ENCODE measurements at places on chromosomes 3 and 15.
A peak's percentile ranks its signal among the peaks of the same experiment; 100 is the strongest.

DNA sequence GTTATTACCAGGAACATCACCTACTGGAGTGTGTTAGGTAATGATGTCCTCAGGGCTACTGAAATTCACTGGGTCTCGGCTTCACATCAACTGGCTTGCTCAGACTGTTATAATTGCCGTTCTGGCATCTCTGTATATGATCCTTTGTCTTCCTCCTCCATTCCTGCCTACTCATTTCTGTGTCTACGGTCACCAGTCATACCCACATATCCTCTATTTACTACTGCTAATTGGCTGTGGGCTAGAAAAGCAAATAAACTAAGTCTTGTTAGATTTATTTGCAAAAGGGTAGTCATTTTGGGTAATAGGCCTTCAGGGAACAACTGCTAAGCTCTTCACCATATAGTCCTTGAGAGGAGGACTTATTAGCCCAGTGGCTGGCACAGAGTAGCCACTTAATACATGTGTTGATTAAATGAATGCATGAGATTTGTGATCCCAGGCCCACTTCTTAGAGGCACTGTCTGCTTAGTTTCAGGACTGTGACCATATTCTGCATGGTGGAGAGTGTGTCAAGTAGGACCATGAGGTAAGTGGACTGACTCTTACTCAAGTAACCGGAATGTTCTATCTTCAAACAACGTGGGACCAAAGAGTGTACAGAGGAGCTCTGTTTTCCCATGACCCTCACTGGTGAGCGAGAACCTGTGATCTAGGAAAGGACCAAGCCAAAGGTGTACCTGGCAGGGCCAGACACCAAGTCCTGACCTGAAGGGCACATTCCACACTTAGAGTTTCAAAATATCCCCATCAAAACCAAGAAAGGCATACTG, 13.2 kb downstream of the ZDHHC3 start:
- H3K27ac ChIP-seq: no peak overlapping the region
- no peaks in the 10 kb centered on the region for H3K36me3 ChIP-seq
- no peak overlapping the region for H3K4me3 ChIP-seq
- no peak for DNase-seq
- H3K27me3 ChIP-seq: no peaks in the 10 kb centered on the region

GRCh38 chr3:147157631-147158030, 248.7 kb downstream of the ZIC4 start:
- no peak overlapping the region for H3K4me3 ChIP-seq
- H3K36me3 ChIP-seq: no peaks in the 10 kb centered on the region
- DNase-seq: no peak
- no peaks in the 10 kb centered on the region for H3K27me3 ChIP-seq
- H3K27ac ChIP-seq: no peak overlapping the region
- no peaks in the 10 kb centered on the region for H3K4me1 ChIP-seq

GRCh38 chr3:113659101-113659541, 37.3 kb downstream of the USF3 start:
- DNase-seq: no peak
- no peaks in the 10 kb centered on the region for H3K4me1 ChIP-seq
- no peak overlapping the region for H3K4me3 ChIP-seq
- peaks cover 45% of the 10 kb centered on the region for H3K36me3 ChIP-seq

DNA sequence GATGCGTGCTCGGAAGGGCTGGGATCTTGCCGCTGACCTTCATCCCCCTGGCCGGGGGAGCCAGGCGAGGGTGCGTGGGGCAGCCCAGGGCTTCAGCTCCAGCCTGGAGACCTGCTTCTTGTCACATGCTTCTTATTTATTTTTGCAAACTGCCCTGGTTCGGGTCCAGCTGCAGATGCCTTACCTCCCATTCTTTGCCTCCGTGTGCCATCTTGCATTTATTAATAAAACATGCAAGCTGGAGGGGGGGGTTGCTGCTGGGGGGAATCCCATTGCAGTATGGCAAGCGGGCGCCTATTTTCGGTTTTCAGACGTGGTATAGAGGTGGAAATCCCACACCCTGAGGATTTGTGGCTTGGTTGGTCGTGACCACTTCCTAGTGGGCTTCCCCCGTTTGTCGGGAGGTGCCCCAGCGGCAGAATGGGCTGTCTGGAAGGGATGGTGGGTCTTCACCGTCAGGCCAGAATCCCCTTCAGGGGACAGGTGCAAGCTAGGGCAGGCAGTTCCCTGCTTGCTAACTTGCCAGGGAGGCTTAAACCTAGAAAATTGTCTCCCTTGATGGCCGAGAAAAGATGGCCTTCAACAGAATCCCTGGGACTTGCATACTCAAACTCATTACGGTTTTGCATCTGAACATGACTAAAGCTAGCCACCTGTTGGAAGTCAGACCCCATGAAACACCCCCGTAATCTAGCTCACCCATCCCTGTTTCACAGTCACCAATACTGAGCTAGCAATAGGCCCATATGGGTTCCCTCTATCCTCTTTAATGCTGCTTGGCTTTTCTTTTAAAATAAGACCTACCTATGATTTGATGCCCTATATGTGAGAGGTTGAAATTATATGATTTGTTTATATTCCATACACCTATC, 569 bp downstream of the TMEM266 start:
- no peak for DNase-seq
- H3K36me3 ChIP-seq: no peaks in the 10 kb centered on the region
- H3K27ac ChIP-seq: no peak overlapping the region
- peak overlapping the region; percentile 44 for H3K4me3 ChIP-seq
- peaks cover 9% of the 10 kb centered on the region for H3K4me1 ChIP-seq

- no peaks in the 10 kb centered on the region for H3K27me3 ChIP-seq
- no peak for DNase-seq
- no peak overlapping the region for H3K4me3 ChIP-seq
- H3K36me3 ChIP-seq: no peaks in the 10 kb centered on the region
- H3K4me1 ChIP-seq: no peaks in the 10 kb centered on the region
- no peak overlapping the region for H3K27ac ChIP-seq
Measured at GRCh38 chr15:72933976-72934375, 118.3 kb upstream of the NEO1 start.

- H3K4me1 ChIP-seq: no peaks in the 10 kb centered on the region
- H3K27me3 ChIP-seq: no peaks in the 10 kb centered on the region
- H3K4me3 ChIP-seq: no peak overlapping the region
- DNase-seq: no peak
Measured at GRCh38 chr3:169268286-169268776, 395.2 kb downstream of the MECOM start.

DNA sequence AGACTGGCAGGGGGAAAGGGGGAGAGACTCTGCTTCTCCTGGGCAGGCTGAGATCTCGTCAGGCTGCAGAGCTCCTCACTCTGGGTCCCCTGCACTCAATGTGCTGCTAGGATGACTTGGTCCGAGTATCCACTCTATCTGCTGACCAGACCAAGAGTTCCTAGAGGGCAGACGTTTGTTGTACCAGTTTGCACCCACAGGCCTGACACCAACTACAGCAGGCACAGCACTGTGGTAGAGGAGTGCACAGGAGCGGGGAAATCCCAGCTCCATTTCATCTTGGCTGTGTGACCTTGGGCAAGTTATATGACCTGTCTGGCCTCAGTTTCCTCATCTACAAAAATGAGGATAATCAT, 29.0 kb downstream of the CCDC12 start:
- no peaks in the 10 kb centered on the region for H3K27me3 ChIP-seq
- H3K36me3 ChIP-seq: peaks cover 4% of the 10 kb centered on the region
- DNase-seq: no peak
- H3K27ac ChIP-seq: peak overlapping the region; percentile 28
- H3K4me3 ChIP-seq: no peak overlapping the region

- H3K4me3 ChIP-seq: no peak overlapping the region
- no peaks in the 10 kb centered on the region for H3K27me3 ChIP-seq
- H3K36me3 ChIP-seq: no peaks in the 10 kb centered on the region
- no peaks in the 10 kb centered on the region for H3K4me1 ChIP-seq
Measured at GRCh38 chr3:156633335-156633734, 41.1 kb upstream of the TIPARP start.

All from heart left ventricle (tissue), 16 donors.